ENCODE measurements at places on chromosomes 7 and 10.
A peak's percentile ranks its signal among the peaks of the same experiment; 100 is the strongest.

GRCh38 chr7:33720870-33721269 lies 184.5 kb upstream of the BMPER start:
- no peak for DNase-seq

DNA sequence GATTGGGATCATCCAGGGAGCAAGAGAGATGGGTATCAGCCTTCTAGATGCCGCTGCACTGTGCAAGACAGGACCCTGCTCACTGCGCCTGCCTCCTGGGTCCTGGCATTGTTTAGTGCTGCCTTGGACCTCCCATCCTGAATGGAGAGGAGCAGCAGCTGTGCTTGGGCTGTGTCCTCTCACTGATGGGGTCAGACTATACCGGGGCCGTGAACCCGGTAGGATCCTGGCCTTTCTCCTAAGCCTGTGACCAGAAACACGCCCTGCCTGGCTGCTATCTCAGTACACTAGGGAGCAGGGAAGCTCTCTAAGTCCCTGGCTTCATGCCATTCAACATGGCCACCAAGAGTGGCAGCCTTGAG lies 309.4 kb upstream of the ZNF32 start:
- DNase-seq = no peak

GRCh38 chr10:130553826-130554225 lies 417.6 kb downstream of the GLRX3 start:
- no peak for DNase-seq

- DNase-seq = peak; percentile 50
Measured at GRCh38 chr7:50450590-50451032, 461 bp upstream of the FIGNL1 start.

DNA sequence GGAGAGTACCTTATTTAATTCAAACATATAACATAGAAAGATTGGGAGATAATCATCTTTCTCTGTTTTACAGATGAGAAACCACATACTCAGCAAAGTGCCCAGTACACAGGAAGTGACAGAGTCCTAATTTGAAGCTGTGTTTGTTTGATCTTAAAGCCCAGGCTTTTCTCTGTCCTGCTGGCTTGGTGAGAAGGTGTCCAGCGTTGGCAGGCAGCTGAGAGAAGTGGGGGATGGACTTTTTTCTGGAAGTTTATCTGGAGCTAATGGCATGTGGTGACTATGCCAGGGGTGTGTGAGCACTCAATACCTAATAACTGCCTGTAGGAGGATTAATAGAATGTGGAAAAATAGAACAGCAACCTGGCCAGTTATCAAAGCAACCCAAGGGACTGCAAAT lies 60.8 kb downstream of the NPSR1 start:
- no peak for DNase-seq

- DNase-seq = no peak
Measured at GRCh38 chr10:17250736-17251135, 22.7 kb downstream of the VIM start.

- no peak for DNase-seq
Measured at GRCh38 chr10:27392606-27393005, 111.5 kb upstream of the RAB18 start.

- no peak for DNase-seq
Measured at GRCh38 chr7:18555968-18556367, 60.4 kb downstream of the HDAC9 start.

- DNase-seq = no peak
Measured at GRCh38 chr10:116470768-116471415, 43.2 kb downstream of the PNLIPRP3 start.

GRCh38 chr10:128137877-128138276 lies 11.7 kb upstream of the MKI67 start:
- DNase-seq = no peak

DNA sequence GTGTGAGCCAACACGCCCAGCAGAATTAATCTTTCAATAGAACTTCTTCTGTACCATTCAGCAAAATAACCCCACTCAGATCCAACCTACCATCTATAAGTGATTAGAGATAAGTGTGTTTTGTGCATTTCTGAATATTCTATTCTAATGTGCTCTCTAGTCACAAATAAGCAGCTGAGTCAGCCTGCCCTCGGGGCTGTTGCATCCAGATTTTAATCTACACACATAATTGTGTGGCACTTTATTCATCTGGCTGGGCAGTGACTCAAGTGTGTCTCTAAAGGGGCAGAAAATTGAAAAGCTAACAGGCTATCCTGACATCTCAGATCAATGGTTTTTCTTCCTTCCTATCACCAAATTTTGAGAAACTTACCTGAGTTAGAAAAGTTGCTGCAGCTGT lies 60.3 kb downstream of the PRR15 start:
- no peak for DNase-seq

- DNase-seq = no peak
Measured at GRCh38 chr10:1472178-1472958, 265.0 kb downstream of the ADARB2 start.

DNA sequence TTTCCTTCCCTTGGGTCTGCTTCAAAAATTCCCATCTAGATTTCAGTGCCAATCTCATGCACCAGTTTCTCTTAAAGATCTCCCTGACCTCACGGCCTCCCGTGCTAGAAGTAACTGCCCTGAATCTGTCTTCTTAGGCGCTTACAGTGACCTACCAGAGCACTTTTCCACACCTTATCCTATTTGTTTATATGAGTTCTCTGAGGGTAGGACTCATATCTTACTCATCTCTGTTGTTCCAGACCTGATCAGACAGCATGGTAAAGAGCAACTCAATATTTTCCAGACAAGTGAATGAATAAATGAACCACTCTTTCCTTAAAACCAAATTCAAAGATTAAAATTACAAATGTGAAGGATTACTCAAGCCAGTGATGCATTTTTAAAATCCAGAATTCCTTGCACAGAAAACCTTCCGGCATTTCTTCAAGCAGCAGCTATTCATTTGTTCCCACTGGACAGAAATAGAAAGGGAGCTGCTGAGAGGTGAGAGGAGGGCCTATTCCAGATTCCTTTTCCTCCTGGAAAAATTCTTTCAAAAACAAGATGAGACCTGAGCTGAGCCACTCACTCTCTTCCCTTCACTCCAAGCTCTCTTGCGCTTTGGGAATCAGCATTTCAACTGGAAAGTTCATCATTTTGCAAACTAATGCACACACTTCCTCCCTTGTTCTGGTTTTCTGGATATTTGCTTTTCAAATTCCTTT lies 94.6 kb downstream of the ELMO1 start:
- DNase-seq = no peak

DNA sequence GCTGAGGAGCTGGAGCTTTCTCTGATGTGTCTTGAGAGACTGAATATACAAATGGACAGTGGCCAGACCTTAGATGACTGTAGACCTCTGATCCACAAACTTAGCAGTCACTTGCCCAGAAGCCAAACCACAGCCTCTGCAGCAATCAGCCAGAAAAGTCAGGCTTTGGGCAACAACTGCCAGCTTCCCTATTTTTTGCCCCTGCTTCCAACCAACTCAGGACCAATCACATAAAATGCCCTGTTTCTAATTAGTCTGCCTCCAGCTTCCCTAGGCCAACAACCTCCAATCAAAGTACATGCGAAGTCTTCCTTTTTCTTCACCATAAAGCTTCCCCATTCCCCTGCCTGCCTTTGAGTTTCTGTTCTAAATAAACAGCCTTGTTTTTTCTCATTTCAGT lies 37.8 kb upstream of the CACUL1 start:
- DNase-seq = no peak

GRCh38 chr7:34327681-34328080 lies 330.3 kb upstream of the NPSR1 start:
- no peak for DNase-seq

DNA sequence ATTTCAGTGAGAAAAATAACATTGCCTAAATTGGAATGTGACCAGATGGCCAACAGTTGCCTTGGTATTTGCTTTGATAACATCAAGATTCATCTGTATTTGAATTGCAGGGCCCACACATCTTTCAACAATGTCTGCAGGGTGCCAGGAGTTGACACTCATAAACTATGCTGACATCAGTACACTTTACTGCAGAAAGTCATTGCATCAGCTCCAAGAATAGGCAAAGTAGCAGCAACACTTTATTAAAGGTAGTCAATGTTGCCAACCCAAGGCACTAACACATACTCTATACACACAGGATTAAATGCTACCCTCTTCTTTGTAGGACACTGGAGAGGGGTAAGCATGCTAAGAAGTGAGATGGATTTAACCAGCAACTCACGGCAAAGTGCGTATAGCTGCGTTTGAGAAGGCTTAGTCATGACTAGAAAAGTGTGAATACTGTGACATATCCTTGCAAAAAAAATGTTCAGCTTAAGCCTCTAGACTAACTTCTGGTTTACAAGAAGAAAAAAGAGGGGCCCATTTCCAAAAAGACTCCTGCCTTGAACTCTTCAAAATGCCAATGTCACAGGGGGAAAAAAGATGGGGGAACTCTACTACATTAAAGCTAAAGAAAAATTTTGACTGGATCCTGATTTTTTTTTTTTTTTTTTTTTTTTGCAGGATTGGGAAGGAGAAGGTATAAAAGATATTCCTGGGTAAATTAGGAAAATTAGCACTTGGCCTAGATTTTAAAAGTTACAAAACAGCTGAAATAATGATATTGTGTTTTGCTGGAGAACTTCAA lies 2.2 kb downstream of the BBIP1 start:
- DNase-seq = no peak

GRCh38 chr7:102417105-102417504 lies 16.3 kb upstream of the ORAI2 start:
- DNase-seq = no peak

DNA sequence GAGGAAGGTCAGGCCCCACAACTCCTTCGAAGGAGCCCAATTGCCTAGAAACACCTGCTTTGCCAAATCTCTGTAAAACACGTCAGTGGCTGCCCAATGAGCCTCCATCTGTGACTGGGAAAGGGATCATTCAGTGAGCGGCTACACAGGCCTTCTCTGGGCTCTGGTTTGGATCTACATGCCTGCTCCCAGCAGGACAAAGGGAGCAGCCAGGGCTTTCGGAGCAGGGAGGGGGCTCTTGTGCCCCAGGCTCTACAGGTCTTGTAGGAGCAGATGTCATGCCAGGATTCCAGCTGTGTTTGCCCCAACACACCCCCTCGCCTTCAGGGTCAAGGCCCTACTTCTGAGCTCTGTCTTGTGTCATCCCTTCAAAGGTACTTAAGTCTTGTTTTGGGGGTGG lies 73.5 kb downstream of the CLEC2L start:
- peak; percentile 30 for DNase-seq

DNA sequence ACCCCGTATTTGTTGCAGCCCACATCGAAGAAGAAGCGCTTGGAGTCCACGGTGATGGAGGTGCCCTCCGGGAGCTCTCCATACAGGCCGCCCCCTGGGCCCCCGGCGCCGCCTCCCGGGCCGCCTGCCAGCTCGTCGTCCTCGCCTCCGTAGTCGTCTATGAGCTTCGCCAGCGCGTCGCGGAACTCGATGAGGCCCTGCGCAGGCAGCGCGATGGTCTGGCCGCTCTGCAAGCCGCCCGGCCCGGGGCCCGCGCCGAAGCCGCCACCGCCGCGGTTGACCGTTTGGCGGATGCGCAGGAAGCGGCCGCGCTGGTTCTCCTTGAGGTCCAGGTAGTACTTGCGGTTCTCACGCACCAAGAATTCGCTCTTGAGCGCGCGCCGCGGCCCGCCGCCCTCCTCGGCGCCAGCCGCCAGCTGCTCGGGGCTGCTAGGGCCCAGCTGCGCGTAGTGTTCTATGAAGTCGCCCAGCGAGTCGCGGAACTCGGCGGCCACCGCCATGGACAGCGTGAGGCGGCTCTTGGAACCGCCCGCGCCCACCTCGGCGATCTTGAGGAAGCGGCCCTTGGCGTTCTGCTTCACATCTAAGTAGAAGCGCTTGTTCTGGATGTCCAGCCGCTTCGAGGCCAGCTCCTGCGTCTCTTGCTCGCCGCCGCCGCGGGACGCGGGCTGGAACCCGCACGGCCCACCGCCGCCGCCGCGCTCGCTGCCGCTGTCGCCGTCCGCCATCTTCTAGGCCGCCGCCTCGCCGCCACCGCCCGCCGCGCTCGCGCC lies 523 bp downstream of the PURB start:
- DNase-seq = peak; percentile 74

DNA sequence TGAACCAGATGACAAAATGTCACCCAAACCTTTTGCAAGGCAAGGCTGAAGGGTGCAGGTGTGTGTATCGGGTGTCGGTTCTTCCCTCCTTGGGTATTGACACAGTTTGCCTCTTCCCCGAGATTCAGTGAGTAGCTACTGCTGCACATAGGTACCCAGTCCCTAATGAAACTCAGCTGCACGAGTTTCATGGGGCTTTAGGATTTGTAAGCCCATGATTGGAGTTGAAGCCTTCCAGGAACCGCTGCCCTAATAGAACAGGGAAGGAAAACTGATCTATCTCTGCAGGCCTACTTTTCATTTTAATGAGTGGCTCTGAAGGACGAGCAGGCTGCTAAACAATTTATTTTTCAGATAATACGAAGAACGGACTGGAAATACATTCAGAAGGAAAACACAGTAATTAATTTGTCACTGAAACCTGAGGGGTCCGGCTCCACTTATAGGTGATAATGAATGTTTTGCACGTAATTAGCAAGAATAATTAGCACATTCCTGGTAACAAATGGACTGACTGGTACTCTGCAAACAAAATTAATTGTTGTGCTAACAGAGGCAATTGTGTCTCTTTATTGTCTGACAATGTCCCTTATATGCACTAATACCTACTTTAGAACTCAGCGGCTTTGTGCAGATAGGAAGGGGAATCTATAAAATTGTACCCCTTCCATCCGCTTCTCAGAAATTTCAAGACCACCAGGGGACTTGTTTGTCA lies 49.6 kb upstream of the FZD8 start:
- DNase-seq = no peak

DNA sequence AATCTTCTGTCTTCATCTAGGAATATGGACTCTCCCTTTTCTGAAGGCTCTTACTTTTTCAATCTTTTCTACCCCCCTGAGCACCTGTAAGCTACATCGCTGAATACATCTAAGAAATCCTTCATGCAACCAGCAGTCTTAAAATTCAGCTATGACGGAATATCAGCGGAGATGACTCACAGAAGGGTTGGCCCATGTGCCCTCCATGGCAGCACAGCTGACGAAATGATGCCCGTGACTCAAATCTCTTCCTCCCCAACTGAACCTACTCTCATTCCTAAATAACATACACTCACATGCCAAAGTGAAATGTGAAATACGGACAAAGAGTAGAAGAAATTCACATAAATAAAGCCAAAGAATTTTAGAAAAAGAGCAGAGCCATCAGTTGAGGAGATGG lies 30.3 kb upstream of the NCAPG2 start:
- DNase-seq = no peak

GRCh38 chr10:71279590-71280170 lies 39.4 kb upstream of the SLC29A3 start:
- no peak for DNase-seq

DNA sequence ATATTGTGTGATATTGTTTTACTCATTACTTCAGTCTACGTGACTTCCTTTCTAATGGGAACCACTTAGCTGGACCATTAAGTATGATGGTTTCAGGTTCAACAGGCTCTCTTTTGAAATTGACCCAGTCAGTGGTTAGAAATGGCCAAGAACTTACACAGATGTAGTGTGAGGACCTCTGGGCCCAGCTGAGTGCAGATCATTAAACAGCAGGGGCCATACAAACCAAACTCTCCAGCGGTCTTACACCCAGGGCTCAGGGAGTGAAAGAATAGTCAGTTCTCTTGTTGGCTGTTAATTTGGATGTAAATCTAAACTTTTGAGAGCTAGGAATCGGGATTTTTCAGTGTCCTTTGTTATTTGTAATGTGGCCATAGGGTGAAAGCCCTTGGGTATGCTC lies 107.3 kb downstream of the CELF2 start:
- DNase-seq = no peak
